ENCODE measurements at places on chromosomes 2 and 18.
A peak's percentile ranks its signal among the peaks of the same experiment; 100 is the strongest.

GRCh38 chr2:67290451-67291290, 106.5 kb upstream of the ETAA1 start:
- peak; percentile 61 for DNase-seq

GRCh38 chr2:74958274-74959105, at the start of gene POLE4:
TSS of gene POLE4 (plus strand) at chr2:74958643. CDS start at chr2:74958680, 37 bp downstream.
- peak; percentile 86 for DNase-seq

DNA sequence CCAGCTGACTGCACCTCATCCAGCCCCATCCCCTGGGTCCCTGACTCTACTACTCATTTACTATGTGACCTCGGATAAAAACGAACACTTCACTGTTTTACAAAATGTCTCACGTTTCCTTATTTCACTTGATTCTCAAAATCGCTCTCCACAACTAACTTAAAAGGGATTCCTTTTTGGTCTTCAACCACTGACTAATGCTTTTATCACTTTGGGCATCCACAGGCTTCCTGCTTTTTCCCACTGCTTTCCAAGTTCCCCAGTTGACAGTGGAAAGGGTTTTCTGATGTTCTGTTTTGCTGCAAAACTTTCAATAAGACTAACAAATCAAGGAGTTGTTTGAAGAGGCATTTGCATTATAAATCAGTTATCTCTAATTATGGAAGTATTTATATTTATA, 24.1 kb downstream of the EIF2AK3 start:
- peak; percentile 20 for DNase-seq

- DNase-seq, result no peak
Measured at GRCh38 chr2:58900246-58901027, 659.3 kb upstream of the FANCL start.
